ENCODE measurements at places on chromosomes 3 and 15.

DNA sequence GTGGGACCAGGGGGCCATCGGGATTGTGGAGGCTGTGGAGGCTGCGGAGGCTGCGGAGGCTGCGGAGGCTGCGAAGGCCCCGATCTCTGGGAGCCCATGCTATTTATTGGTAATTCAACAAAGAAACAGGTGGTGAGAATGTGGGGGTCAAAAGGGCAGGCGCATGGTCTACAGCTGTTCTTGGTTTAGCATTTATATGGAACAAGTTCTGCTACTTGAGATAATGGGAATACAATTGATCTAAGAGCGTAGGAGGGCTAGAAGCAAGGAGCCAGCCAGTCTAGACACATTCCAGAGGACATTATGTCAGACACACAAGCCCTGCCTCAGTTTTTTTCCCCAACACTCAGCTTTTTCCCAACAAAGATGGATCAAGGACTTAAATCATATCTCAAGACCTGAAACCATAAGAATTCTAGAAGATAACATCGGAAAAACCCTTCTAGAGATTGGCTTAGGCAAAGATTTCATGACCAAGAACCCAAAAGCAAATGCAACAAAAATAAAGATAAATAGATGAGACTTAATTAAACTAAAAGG is 20.1 kb downstream of the C3orf80 start:
- no peak for DNase-seq

DNA sequence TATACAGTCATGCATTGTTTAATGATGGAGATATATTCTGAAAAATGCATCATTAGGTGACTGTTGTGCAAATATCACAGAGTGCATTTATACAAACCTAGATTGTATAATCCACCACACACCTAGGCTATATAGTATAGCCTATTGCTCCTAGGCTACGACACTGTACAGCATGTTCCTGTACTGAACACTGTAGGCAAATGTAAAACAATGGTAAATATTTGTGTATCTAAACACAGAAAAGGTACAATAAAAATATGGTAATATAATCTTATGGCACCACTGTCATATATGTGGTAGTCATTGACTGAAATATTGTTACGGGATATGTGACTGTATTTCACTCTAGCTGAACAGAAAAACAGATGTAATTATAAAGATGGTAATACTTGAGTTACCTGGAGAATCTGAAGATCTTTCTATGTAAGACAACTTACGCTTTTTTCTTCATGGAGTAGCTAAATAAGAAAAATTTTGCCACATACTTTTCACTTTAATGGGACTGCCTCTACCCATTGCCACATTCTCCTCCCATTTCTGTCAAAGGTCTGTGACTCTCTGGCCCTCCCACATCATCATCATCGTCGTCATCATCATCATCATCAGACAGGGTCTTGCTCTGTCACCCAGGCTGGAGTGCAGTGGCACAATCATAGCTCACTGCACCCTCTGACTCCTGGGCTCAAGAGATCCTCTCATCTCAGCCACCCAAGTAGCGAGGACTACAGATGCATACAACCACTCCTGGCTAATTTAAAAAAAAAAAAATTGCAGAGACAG is 7.2 kb downstream of the PCOLCE2 start:
- no peak for DNase-seq

- DNase-seq = no peak
These were observed 37.5 kb upstream of the ESYT3 start for GRCh38 chr3:138396752-138397410.

GRCh38 chr15:65837301-65838294 is 31.7 kb upstream of the RAB11A start:
- DNase-seq = no peak

GRCh38 chr3:164539215-164539614 is 539.1 kb downstream of the SI start:
- no peak for DNase-seq

GRCh38 chr3:143793971-143794370 is 54.3 kb downstream of the SLC9A9 start:
- DNase-seq = no peak

GRCh38 chr3:76044601-76045600 is 259.6 kb upstream of the ZNF717 start:
- DNase-seq = no peak

DNA sequence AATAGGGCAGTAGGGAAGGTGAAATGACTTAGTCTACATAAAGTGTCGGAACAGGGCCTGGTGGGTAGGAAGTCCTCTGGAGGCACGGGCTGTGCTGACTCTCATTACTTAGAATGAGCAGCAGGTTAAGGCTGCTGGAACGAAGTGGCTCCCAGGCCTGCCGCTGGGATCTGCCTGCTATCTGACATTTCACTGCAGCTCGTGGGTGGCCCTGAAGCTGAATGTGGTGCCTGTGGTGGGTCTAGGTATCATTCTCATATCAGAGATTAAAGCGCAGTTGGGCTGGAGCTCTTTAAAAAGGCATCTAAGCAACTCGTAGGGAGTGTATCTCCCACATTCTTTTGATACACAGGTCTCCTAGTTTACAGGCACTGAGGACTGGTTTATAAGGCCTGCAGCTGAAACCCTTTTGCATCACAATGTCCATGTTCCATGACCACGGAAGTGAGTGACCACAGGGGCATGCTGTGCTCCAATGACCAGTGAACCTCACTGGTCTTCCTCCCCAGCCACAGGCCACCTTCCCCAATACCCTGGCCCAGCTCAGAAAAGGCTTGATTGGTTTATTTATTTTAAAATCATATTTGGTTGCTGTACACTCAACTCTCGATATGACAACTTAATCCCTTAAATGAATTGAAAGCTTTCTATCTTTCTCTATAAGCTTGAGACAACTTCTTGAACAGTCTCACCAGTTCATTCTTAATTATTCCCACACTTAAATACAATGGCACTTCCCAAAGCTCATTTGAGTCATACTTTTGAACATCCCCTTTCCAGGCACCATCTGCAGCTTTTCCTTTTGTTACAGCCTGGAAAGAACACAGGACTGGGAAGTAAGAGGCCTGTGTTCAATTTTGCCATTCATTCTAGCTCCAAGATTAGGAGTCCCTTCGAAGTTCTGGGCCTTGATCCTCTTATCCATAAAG is 19.0 kb downstream of the ADAMTS9 start:
- no peak for DNase-seq

DNA sequence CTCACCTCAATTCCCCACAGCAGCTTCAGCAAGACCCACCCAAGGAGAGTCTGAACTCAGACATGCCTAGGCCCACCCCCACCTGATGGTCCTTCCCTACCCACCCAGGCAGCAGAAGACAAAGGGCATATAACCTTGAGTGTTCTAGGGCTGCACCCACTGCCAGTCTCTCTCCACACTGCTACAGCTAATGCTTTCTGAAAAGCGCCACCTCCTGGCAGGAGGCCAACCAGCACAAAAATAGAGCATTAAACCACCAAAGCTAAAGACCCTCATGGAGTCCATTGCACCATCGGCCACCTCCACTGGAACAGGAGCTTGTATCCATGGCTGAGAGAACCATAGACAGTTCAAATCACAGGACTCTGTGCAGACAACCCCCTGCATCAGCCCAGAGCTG is 11.3 kb upstream of the RPL39L start:
- peak; percentile 46 for DNase-seq

- no peak for DNase-seq
These were observed 4.8 kb downstream of the RARRES1 start for GRCh38 chr3:158727206-158728060.

GRCh38 chr15:92930776-92931175 is 30.7 kb downstream of the CHD2 start:
- DNase-seq = no peak

DNA sequence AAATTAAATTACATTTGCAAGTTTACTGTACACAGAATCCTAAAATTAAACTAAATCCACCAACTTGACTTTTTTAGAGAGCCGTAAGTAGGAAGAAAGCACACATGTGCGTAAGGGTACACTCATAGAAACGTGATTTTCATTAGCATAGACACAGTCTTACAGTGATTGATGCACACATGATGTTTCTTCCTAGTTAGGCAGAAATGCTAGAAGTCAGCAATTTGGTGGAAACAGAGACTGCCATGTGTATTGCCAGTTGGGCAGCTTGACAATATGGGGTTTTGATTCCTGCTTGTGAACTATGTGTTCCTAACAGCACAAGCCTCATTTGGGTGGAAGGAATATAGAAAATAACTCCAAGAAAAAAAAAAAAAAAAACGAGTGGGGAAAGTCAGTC is 878.5 kb downstream of the ROBO1 start:
- no peak for DNase-seq

GRCh38 chr15:65056868-65057548 is 10.8 kb downstream of the RASL12 start:
- DNase-seq = no peak

DNA sequence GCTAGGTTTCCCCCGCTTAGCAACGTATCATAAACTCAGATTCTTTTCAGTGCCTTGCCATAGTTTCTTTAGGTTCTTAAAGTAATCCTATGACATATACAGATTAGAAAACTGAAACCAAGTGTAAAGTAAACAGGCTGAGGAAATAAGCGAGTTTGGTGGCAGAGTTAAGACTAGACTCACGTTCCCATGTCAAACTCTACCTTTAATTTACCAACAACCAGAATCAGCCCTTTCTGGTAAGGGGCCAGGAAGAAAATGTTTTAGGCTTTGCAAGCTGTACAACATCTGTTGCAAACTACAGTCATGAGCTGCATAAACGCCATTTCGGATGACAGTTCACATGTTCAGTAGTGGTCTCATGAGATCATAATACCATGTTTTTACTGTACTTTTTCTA is 128.0 kb upstream of the PRICKLE2 start:
- DNase-seq = no peak

- DNase-seq = no peak
These were observed 604.1 kb upstream of the MDFIC2 start for GRCh38 chr3:70916375-70917055.

DNA sequence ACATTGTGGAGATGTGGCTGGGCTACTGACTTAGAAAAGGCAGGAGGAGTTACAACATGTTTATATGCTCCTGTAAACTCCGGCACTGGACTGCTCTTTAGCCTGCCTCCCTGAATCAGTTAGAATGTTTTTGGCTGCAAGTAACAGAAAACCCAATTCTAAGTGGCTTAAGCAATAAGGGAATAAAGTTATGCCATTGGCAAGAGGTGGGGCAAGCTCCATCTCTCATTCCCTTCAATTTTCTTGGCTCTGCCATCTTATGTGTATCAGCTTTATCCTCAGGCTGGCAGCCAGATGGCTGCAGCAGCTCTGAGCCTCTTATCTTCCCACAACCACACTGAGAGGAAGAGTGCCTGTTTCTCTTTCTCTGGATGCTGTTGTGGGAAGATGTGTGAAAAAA is 22.4 kb upstream of the MEIS2 start:
- DNase-seq = no peak

DNA sequence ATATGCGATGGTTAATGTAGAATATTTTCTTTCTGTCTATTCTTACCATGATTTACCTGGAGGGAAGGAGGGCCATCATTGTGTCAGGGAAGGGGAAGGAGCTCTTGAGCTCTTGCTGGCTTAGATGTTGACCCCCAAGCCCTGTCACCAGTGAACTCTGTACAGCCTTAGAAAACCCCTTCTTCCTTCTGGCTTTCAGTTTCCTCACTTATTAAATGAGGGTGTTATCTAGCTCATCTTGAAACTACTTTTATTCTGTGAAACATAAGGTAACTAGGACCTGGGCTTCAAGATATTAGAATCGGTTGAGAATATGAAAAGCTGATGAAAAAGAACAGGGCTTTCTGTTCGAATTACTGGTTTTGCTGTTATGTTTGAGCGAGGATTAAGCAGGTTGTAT is 25.1 kb upstream of the UTS2B start:
- DNase-seq = no peak

DNA sequence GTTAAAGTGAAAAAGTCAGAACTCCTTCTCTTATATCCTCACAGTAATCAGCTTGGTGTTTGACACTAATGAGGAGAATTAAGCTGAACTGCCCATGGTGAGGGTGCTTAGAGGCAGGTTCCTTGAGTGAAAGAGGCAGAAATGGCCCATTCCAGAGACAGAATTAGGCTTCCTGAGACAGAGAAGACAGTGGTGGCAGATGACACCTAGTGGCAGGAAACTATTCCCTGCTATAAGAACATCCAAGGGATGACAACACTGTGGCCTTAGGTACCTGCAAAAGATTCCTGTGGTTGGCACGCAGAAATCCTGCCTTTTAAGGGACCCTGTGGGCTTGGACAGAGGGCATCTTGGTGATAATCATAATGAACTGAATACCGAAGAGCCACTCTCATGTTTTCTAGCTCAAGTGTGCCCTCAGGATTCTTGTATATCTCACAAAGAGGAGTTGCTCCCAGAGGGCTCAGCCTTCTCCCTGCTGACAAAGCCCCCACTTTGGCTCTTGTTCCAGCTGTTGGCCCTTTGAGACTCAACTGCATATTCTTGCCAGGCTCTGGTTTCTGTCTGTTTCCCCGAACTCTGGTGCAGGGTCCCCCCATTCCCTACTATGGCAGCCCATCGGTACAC is 56.0 kb downstream of the KBTBD12 start:
- DNase-seq = no peak

DNA sequence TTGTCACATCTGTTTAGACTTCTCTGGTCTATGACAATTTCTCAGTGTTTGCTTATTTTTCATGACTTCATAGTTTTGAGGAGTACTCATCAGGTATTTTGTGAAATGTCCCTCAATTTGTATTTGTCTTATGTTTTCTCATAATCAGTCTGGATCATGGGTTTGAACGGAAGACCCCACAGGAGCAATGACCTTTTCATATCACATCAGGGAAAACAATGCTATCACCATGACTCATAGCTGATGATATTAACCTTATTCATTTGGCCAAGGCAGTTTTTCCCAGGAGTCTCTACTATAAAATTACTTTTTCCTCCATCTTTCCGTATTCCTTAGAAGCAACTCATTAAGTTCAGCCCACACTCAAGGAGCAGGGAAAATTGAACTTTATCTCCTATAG is 32.7 kb downstream of the AADACL2 start:
- DNase-seq = no peak

- DNase-seq = no peak
These were observed 1.6 kb upstream of the LRRC31 start for GRCh38 chr3:169871129-169871886.

DNA sequence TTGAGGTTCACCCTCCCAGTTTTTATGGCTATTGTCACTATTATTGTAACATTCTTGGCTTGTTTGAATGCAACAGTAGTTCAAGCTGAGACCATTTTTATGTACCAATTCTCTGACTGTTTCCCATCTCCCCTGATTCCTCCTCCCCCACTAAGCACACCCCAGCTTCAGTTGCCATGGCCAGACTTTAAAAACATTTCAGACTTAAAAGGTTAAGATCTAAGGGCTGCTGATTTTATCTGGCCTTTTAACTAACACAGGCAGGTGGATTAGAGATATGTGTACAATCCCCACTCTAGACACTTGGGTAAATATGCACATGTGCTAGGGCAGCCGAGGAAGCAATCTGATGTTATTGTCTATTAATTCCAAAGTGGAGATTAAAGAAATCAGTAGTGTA is 386.3 kb upstream of the NR2F2 start:
- DNase-seq = no peak

All from stimulated activated naive CD4-positive, alpha-beta T cell treated with Interleukin-2 at 50 U/mL for 16 hours (primary cell).